Regular cardiac myocyte (primary cell): ENCODE measurements at places on chromosomes 5 and 9. TPM values are rescaled to one million over a fixed set of nuclear protein-coding genes. Genes with fewer than 3 reads are reported as not detected.

Gene COL23A1
- under 0.01 and 0.28 TPM in 2 replicates for total RNA-seq

Gene MRPL22
- total RNA-seq, result 27.6 and 35.3 TPM in 2 replicates

Gene ACTBL2
- under 0.01 and 0.19 TPM in 2 replicates for total RNA-seq

Gene CDKN2B-AS1
- total RNA-seq, result 1.5 and 3.7 TPM in 2 replicates

Gene C5orf58
- under 0.01 TPM in 1 of 2 replicates, not detected in the other for total RNA-seq

Gene RAPGEF6
- total RNA-seq, result 14.1 and 17.3 TPM in 2 replicates

Gene TAF1L
- not detected in 2 replicates for total RNA-seq
